ENCODE measurements at places on chromosomes 4 and X. TPM values are rescaled to one million over a fixed set of nuclear protein-coding genes. Genes with fewer than 3 reads are reported as not detected.

The P2RY4 gene
- total RNA-seq = 1.4 TPM

The TMPRSS11E gene
- not detected for total RNA-seq

DNA sequence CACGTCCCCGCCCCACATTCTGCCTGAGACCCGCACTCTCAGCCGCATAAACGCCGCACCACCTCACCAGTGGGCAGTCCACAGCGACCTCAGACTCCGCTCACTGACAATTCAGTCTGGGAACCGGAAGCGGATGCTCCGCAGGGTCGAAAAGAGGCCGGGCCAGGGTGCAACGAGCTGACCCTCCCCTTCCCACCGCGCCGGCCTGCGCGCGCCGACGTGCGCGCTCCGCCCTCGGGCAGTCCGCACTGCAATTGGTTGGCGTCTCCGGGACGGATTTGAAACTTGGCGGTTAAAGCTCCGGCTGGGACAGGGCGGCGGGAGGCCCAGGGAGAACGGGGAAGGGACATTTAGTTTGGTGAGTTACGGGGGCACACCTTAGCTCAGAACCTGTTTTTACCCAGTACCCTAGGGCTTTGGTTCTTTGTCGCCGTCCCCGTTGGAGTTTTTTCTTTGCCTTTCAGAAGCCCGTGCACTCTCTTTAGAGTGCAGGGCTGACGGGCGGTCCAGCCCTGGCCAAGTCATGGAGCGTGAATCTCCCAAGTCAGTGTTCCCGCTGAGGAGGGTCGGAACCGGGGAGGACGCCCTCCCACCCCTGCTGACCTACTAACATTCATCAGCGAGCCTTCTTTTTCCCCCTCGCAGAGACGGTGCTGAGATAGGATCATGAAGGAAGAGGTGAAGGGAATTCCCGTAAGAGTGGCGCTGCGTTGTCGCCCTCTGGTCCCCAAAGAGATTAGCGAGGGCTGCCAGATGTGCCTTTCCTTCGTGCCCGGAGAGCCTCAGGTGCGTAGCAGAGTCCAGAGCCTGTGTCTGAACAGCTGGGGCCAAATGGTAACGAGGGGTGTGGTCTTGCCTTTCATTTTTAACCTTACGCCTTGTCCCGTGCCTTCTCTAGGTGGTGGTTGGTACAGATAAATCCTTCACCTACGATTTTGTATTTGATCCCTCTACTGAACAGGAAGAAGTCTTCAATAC is at the start of the genes KIF4A and PDZD11:
Gene KIF4A (plus strand): TSS at position 312 of the 978 bp plus-strand sequence. CDS start 355 bp downstream, at position 667.
Gene PDZD11 (minus strand): TSS at position 135 of the 978 bp plus-strand sequence. CDS start 586 bp downstream, outside the sequence.
- H3K4me1 ChIP-seq = no peaks in the 10 kb centered on the region
- H3K4me3 ChIP-seq = peak within 1 kb of the TSS; percentile 73
- H3K27ac ChIP-seq = peak within 1 kb of the TSS; percentile 80
- DNase-seq = peak; percentile 9
- H3K27me3 ChIP-seq = no peaks in the 10 kb centered on the region

DNA sequence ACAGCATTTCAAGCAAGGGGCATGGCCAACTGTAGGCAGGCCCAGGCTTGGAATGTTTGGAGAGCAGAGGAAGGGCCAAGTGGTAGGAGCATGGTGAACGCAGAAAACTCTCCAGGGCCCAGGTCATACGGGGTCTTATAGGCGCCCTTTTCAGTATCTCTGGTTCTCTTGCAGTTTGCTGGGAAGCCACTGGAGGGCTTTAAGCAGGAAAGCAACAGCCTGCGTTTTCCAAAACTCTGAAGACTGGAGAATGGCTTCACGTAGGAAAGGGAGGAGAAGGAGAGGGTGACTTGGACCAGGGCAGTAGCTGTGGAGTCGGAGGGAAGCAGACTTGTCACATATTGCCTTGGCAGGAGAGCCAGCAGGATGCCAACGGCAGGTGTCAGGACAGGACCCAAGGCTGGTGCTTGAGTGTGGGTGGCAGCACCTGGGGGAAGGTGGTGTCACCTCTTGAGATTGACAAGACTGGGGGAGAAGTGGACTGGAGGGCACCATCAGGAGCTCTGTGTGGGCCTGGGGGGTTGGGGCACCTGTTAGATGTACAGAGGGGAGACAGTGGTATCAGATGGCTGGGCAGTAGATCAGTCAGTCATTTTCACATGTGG is 21.9 kb downstream of the TKTL1 start:
- DNase-seq = no peak
- H3K4me3 ChIP-seq = no peak overlapping the region
- H3K27me3 ChIP-seq = no peaks in the 10 kb centered on the region
- H3K36me3 ChIP-seq = no peaks in the 10 kb centered on the region
- no peaks in the 10 kb centered on the region for H3K4me1 ChIP-seq
- no peak overlapping the region for H3K27ac ChIP-seq

GRCh38 chr4:113945906-113946305 is 33.5 kb downstream of the ARSJ start:
- no peak overlapping the region for H3K4me3 ChIP-seq
- peaks cover 12% of the 10 kb centered on the region for H3K4me1 ChIP-seq
- H3K36me3 ChIP-seq = no peaks in the 10 kb centered on the region
- H3K27me3 ChIP-seq = no peaks in the 10 kb centered on the region
- no peak overlapping the region for H3K27ac ChIP-seq

- no peak for DNase-seq
- no peaks in the 10 kb centered on the region for H3K4me1 ChIP-seq
- H3K27ac ChIP-seq = no peak overlapping the region
- H3K36me3 ChIP-seq = no peaks in the 10 kb centered on the region
These were observed 75.9 kb upstream of the GAB1 start for GRCh38 chr4:143260750-143261149.

GRCh38 chr4:5120468-5120867 is 69.2 kb downstream of the STK32B start:
- no peak for DNase-seq
- H3K27me3 ChIP-seq = no peaks in the 10 kb centered on the region
- H3K4me3 ChIP-seq = no peak overlapping the region
- H3K27ac ChIP-seq = no peak overlapping the region
